ENCODE measurements at places on chromosomes 2 and 18.

- no peak for DNase-seq
These were observed 15.3 kb upstream of the TXNDC2 start for GRCh38 chr18:9870431-9871008.

DNA sequence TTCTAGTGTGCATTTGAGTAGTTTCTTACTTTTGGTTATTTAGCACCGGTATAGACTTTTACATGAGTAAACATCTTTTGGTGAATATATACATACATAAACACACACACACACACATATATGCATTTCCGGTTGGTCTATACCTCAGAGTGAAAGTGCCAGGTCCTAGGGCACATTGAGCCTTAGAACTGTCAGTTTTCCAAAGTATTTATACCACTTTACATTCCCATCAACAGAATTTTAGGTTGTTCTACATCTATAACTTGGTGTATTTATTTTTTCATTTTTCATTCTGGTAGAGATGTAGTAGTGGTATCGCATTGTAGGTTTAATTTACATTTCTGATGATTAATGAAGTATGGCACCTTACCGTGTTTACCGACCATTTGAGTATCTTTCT lies 22.6 kb downstream of the MMADHC start:
- DNase-seq, result no peak

DNA sequence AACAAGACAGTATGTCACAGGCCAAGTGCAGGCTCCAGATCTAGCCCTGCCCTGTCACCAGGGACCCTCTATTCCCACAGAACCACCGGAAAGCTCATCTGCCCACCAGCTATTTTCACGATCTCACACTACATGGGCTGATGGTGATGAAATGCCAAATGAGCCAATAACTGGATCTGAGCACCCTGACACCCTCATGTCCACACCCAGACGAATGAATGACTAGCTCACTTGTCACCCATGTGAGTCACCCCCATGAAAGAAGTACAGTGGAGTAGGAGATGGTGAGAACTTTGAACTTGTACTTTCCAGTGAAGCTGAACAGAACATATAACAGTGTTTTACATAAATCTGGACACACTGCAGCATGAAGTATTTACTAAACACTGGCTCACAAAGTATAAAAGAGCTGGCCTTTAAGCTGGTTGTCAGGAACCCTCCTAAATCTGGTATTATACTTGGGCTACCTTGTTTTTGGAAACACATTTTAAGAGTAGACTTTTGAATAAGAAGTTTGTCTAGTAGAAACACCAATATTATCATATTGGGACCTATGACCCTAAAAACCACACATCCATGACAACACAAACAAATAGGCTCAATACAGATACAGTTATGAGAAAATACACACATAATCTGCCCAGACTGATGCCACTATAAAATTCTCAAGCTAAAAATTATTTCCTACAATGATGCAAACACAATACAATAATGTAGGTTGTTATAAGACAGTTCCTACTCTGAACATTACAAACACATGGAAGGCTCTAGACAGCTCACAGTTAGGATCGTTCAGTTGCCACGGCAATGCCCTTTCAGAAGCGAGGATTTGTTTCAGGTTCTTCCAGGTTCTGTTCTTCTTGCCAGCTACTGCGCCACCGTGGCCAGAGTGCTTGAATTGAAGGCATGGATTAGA lies 19.0 kb downstream of the INO80C start:
- DNase-seq, result no peak

DNA sequence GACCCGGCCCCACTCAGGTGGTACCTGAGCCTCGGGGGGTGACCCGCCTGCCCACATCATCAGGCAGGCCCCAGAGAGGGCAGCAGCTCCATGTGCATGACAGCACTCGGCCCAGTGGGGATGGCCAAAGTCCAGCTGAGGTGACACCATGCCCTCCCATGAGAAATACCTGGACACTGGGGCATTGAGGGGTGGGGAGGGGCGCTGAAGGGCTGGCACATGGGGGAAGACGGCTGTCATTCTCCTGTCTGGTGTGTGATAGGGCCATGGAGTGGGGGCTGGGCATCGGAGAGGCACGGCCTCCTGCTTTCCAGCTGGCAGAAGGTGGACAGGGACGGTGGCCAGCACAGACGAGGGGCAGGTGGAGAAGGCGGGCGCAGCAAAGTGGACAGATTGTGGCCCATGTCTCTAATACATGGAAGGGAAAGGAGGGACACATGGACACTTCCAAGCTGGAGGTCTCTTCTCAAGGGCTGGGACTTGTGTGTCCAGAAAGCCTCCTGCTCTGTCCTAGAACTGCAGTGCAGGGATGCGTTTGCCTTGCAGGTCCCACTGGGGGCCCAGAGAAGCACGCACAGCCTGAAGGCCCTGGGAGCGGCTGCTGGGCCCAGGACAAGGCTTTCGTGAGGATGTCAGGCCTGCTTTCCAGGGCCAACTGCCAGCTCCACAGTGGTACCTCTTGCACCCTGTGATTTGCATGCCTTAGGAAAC lies 302.2 kb downstream of the NDUFA10 start:
- DNase-seq, result no peak

- peak; percentile 97 for DNase-seq
These were observed 32.6 kb downstream of the CNGA3 start for GRCh38 chr2:98378901-98379300.

DNA sequence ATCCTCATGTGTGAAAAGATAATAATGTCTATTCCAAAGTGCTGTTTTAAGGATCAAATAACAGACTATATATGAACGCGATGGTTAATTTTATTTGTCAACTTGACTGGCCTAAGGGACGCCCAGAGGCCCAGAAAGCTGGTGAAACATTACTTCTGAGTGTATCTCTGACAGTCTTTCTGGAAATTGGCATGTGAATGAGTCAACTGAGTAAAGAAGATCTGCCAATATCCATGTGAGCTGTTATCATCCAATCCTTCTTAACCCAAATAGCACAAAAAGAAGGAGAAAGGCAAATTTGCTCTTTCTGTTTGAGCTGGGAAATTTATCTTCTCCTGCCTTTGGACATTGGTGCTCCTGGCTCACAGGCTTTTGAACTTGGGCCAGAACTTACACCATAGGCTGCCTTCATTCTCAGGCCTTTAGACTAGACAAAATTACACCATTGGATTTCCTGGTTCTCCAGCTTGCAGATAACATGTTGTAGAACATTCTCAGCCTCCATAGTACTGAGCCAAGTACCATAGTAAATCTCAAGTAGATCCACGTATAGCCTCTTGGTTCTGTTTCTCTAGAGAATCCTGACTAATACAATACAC lies 114.7 kb upstream of the DOCK10 start:
- peak; percentile 0 for DNase-seq

DNA sequence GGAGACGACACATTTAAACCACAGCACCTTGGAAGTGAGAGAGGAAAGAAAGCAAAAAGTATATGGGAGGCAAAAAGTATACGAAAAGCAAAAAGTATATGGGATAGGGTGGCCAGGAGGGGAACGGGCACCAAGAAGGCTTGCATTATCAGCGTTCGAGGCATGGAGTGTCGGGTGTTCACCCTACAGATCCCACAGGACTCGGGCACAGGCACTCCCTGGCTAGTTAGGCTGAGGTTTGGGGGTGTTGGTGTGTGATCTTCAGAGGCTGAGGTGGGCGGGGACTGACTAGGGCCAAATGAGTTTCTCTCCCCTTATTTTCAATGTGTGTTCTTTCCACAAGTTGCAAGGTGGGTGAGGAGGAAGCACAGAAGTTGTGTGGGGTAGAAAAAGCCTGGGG lies 86.6 kb downstream of the EVA1A start:
- DNase-seq, result no peak

- no peak for DNase-seq
These were observed 541.8 kb downstream of the NUP35 start for GRCh38 chr2:183666031-183666430.

GRCh38 chr2:109463236-109463635 lies 150.5 kb downstream of the SEPTIN10 start:
- DNase-seq, result no peak

GRCh38 chr2:200864176-200865034 lies at the start of gene CLK1:
Gene CLK1 (minus strand): TSS chr2:200864658. CDS start chr2:200861862, 2,796 bp downstream.
- peak; percentile 82 for DNase-seq

DNA sequence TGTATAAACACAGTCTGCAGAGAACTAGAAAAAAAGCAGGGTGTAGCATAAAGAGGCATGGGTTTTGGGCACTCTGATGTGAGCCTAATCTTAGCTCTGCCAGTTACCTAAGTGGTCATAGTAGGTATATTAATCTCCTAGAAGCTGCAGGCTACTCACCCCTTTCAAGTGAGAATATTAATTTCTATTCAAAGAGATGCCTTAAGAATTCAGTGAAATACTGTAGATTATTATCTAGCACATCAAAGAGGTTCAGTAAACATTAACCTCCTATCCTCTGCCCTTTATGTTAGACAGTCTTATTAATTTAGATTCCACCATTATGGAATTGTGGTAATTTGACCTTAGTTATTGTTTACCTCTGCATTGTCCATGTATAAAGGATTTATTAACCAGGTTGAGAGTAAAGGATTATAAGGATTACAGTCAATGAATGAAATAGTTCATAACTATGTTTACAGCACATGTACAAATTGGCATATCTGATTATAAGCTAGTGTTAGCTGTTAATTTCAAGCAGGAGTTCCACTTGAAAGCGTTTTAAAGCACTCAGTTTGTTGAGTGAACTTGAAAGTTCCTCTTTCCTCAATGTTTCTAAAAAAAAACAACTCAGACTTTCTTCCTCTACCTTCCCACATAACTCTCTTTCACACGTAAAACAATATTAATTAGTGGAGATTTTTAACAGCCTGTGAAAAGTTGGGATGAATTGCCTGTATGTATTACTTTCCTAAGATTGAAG lies 150.6 kb upstream of the EPC2 start:
- no peak for DNase-seq

DNA sequence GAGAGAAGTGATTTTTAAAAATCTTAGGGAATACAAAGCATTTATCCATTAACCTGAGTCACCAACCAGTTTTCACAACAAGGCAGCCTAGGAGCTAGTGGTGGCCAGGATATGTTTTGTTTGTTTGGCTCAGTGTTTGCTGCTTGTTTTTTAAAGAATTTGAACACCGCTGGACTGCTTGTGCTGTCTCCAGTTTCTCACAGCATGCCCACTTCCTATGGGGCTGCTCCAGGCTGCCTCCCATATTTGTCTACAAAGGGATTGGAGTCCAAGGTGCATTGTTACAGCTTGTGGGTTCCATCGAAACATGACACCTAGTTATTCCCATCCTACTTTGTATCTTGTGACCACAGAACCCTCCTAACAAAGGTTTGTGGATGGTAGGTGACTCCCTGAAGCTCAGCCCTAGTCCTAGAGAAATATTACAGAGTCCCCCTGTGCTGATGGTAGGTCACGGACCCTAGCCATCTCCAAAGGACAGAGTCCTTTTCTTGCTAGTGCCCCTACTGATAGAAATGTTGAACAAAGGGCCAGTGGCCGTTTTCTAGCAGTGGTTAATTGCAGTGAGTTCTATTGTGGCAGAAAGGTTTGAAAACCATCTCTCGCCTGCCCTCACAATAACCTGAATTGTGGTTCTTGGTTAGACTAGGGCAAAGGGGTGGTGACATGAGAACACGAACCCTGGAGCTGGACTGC lies 23.2 kb downstream of the GPR39 start:
- DNase-seq, result peak; percentile 41

DNA sequence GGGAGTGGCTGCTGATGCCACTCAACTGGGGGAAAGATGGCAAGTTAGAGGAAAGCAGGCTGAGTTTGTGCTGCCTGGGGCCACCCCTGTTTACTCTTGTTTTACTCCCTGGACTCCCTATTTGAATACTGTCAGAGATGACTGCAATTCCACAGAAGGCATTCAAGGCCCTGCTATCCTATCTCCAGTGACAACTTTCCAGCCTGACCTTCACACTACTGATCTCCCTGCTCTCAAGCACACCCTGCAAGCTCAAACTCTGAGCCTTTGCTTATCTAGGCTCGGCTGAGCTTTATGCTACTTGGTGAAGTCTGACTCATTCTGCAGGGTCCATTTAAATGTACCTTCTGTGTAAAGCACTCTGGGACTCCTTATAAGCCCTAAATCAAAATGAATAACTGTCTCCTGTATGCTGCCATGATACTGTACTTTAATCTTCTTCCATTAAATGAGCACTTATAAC lies 39.3 kb upstream of the DSG1 start:
- DNase-seq, result no peak

DNA sequence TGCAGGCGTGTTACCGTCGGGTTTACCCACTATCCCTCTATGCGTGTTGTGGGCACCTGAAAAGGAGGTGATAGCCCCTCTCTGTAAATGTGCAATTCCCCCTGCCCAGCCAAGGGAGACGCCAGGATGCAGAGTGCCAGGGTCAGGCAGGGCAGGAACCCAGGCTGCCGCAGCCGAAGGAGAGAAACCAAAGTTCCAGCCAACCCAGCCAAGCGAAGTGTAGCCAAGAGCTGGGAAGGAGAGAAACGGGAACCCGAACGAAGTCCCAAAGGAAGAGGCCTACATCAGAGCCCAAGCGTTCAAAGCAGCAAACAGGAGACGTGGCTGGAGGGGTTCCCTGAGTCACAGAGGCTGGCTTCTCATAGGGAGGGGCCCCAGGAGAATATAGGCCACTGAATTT lies 24.2 kb upstream of the SPR start:
- no peak for DNase-seq

DNA sequence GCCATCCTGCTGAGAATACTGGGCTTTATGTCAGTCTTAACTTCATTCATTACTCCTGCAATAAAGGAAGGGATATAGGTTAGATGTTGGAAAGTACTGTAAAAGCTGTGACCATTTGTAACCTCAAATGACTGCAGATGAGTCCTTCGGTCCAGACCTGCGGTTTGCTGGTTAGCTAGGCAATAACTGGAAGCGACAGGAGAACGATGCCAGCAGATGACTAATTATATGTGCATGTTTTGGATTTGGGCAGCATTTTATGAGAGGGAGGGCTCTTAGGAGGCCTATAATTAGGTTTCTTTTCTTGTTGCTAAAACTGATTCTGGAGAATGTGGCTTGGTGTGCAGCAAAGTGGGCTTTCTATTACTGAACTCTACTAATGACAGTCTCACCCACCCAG lies 205.6 kb downstream of the TMEM182 start:
- DNase-seq, result no peak

DNA sequence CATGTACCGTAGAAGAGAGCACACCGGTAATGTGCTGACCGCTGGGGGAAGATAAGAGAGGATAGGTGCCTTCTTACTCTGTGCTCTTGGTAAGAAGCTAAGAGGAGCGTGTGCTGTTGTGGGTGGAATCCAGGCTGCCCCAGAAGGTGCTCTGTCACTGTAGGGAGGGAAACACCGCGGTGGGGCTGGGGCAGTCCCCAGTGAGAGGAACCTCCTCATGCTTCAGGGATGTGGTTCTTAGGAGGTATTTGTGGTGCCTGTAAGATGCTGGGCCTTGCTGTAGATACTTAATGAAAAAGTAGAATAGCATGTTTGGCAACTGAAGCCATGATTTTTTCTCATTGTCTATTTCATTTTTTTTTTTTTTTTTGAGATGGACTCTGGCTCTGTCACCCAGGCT lies 1.1 kb downstream of the COLEC11 start:
- no peak for DNase-seq

DNA sequence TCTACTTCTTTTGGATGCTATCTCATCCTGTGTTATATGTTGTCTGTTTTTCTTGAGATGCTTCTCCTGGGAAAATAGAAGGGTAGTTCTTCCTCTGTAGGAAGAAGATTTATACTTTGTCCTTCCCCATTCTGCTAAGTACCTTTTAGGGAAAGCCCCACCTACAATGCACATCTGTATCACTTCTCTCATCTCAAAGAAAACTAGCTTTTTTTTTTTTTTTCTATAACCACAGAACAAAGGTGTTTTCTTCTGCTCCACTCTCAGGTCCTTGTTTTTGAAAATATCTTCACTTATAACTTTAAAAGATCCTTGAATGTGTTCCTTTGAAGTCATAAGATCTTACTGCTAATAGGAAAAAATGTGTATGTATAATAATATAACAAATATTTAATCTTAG lies 30.8 kb downstream of the CCDC150 start:
- DNase-seq, result no peak
